Bronchial smooth muscle cell (primary cell): ENCODE measurements at places on chromosomes 7 and 10. TPM values are rescaled to one million over a fixed set of nuclear protein-coding genes. Genes with fewer than 3 reads are reported as not detected.

The CLDN4 gene
- 0.32 and 0.43 TPM in 2 replicates for total RNA-seq

The PLPP4 gene
- under 0.01 and 0.60 TPM in 2 replicates for total RNA-seq

The SLC18A3 gene
- not detected in 2 replicates for total RNA-seq

The KCP gene
- total RNA-seq = 0.32 and 0.34 TPM in 2 replicates

The CALHM3 gene
- total RNA-seq = not detected in 2 replicates

The ELN gene
- total RNA-seq = 6.5 and 19.7 TPM in 2 replicates

The TAS2R41 gene
- not detected in 2 replicates for total RNA-seq

The EPDR1 gene
- total RNA-seq = 6.0 and 13.0 TPM in 2 replicates

The NUB1 gene
- total RNA-seq = 32.5 and 49.4 TPM in 2 replicates

The MCM10 gene
- total RNA-seq = 0.34 and 1.3 TPM in 2 replicates

The SEPTIN14 gene
- total RNA-seq = not detected in 2 replicates

The NACAD gene
- 1.7 and 2.8 TPM in 2 replicates for total RNA-seq

The APBB1IP gene
- total RNA-seq = 1.0 and 1.6 TPM in 2 replicates

The TMEM213 gene
- not detected in 2 replicates for total RNA-seq

The MYH16 gene
- not detected in 2 replicates for total RNA-seq

The ELFN1 gene
- 1.5 and 3.0 TPM in 2 replicates for total RNA-seq

The SPACDR gene
- 0.17 and 0.32 TPM in 2 replicates for total RNA-seq

The POM121C gene
- 5.8 and 9.0 TPM in 2 replicates for total RNA-seq

The SLC13A1 gene
- not detected in 2 replicates for total RNA-seq

The ANKRD30A gene
- total RNA-seq = not detected in 2 replicates

The GPR26 gene
- total RNA-seq = not detected in 2 replicates

The SPDYE5 gene
- total RNA-seq = not detected in 2 replicates

The TMEM236 gene
- total RNA-seq = under 0.01 TPM in 1 of 2 replicates, not detected in the other

The SSC4D gene
- total RNA-seq = 0.43 and 0.47 TPM in 2 replicates

The FAM170B gene
- not detected in 2 replicates for total RNA-seq

The EPHB6 gene
- under 0.01 and 1.2 TPM in 2 replicates for total RNA-seq

The SPAM1 gene
- not detected in 2 replicates for total RNA-seq

The NFE2L3 gene
- total RNA-seq = 0.63 and 1.9 TPM in 2 replicates

The GATA3 gene
- not detected in 2 replicates for total RNA-seq

The LMOD2 gene
- not detected in 2 replicates for total RNA-seq

The ZNF117 gene
- 2.7 and 4.7 TPM in 2 replicates for total RNA-seq

The SPDYE2B gene
- total RNA-seq = not detected in 2 replicates

The SLC16A9 gene
- total RNA-seq = 0.26 and 0.32 TPM in 2 replicates

The PON1 gene
- total RNA-seq = not detected in 2 replicates

The HABP2 gene
- total RNA-seq = not detected in 2 replicates

The METTL27 gene
- total RNA-seq = 8.3 and 11.8 TPM in 2 replicates

The PPP2R2D gene
- total RNA-seq = 19.9 and 23.7 TPM in 2 replicates

The SPDYE9 gene
- not detected in 2 replicates for total RNA-seq

The NEBL gene
- total RNA-seq = 0.16 and 0.34 TPM in 2 replicates

The ADCY1 gene
- total RNA-seq = 0.47 and 3.2 TPM in 2 replicates

The CUZD1 gene
- 0.43 and 0.47 TPM in 2 replicates for total RNA-seq

The STAG3 gene
- 0.32 and 0.69 TPM in 2 replicates for total RNA-seq

The NPM3 gene
- total RNA-seq = 93.2 and 113 TPM in 2 replicates

The COL13A1 gene
- total RNA-seq = 9.3 and 16.9 TPM in 2 replicates
